Pancreas (tissue), 10 donors: ENCODE measurements at places on chromosomes 13 and 19.

DNA sequence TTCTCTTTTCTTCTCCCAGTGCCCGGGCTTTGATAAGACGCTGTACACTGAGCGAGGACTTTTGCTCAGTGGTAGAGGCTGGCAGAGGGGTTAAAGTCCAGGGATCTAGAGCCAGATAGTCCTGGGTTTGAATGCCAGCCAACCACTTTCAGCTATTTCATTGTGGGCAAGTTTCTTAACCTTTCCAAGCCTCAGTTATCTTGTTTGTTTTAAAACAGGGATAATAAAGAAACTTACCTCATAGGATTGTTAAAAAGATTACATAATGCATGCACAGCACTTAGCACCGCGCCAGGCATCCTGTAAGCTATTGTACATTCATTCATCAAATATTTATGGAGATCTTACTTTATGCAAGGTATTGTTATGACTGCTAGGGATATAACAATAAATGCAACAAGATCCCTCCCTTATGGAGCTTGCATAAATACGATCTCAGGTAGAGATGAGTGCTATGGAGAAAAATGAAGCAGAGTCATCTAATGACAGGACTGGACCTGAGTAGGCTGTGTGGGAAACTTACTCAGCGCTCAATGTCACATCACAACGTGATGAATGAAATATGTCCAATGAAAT, 70.8 kb downstream of the LNX2 start:
- DNase-seq = peak; percentile 56

GRCh38 chr13:72960541-72960940, 98.3 kb upstream of the KLF5 start:
- peak; percentile 28 for DNase-seq

- DNase-seq = no peak
Measured at GRCh38 chr13:107847406-107847805, 367.9 kb downstream of the LIG4 start.

GRCh38 chr13:91725646-91726045, 327.2 kb downstream of the GPC5 start:
- no peak for DNase-seq

DNA sequence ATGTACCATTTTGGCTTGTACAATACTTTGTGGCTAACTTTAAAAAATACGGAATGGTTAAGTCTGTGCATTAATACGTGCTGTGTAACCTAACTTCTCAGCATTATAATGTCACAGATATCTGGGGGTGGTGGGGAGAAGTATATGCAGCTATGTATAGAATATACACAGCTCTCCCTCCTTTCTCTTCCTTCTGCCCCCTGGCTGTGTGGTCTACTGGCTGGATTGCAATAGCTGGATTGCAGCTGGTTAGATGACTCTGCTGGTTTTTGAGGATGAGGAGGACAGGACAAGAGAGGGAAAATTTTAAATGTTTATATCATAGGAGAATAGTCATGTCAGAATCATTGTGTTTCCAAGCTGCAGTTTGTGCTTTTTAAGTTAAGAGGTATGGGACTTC, 9.7 kb downstream of the RNASEH2B start:
- no peak for DNase-seq

- no peak for DNase-seq
Measured at GRCh38 chr13:50940509-50940908, 30.9 kb downstream of the RNASEH2B start.

DNA sequence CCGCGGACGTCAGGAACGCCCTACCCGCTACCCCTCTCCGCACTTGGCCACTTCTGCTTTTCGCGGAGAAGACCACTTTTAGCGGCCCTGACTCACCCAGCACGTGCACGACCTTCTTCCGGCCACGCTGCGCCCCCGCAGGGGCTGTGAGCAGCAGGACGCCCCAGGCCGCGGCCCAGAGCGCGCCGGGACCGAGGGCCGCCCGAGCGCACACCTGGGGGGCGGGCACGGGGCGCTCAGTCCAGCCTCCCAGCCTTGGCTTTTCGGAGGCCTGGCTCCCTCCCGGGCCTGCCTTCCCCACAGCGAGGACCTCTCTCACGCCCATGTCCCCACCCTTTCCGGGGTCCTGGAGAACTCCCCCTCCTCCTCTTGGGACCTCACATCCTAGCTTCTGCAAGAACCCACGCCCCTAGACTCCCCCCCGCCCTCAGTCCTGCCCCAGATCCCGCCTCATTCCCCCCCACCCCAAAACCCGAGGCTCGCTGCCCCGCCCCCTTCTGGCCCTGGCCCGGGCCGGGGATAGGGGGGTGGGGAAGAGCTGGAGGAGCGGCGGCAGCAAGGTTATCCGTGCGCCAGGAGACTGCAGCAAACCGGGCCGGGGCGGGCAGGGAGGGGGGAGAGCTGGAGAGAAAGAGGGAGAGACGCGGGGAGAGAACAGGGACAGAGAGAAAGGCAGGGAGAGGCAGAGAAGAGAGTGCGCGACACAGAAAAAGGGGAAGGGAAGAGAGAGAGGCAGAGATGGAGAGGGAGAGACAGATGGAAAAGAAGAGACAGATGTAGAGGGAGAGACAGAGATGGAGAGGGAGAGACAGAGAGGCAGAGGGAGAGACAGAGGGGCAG, 11.5 kb downstream of the TM6SF2 start:
- no peak for DNase-seq

- DNase-seq = no peak
Measured at GRCh38 chr19:40783711-40784110, 5.7 kb downstream of the RAB4B start.

GRCh38 chr13:24636776-24637175, 43.4 kb upstream of the ATP12A start:
- no peak for DNase-seq
